ENCODE measurements at places on chromosomes 2 and 18.

DNA sequence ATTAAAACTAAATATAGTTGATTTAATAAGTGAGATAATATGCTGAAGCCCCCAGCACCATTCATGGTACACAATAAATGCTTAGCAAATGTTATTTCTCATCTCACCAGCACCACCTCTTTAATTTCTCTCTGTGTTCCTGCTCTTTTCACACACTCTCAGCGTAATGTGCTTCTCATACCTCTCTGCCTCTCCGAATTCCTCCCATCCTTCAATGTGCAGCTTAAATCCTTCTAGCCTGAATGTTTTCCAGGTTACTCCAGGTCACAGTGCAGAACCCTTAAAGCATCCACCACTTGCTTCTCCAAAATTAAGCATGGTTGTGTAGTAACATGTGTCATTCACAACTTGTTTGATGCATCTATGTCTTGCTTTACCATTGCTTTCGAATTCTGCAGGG lies 119.6 kb downstream of the MCFD2 start:
- DNase-seq, result no peak

DNA sequence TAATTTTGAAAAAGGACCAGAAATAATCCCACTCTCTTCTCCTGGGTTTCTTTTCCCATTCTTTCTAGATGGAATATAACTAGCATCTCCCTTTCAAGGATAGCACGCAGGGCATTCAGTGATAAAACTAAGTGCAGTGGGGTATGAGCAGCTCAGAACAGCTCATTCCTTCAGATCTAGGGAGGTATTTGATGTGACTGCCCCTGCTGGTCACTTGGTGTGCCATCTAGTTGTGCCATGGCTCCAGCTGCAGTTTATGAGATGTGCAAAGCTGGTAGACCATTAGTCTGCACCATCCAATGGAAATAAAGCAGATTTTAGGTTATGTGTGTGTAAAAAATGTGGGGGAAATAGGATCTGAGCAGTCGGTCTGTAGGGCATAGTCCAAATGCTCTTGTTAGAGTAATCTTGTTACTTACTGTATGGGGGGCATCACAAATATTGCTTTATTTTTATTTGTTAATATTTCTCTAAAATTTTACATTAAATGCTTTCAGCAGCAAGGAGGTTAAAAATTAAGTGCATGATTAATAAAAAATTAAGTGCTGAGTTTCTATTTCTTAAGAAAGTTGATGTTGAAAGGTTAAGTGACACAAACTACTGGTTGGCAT lies 38.9 kb downstream of the CTAGE1 start:
- no peak for DNase-seq

DNA sequence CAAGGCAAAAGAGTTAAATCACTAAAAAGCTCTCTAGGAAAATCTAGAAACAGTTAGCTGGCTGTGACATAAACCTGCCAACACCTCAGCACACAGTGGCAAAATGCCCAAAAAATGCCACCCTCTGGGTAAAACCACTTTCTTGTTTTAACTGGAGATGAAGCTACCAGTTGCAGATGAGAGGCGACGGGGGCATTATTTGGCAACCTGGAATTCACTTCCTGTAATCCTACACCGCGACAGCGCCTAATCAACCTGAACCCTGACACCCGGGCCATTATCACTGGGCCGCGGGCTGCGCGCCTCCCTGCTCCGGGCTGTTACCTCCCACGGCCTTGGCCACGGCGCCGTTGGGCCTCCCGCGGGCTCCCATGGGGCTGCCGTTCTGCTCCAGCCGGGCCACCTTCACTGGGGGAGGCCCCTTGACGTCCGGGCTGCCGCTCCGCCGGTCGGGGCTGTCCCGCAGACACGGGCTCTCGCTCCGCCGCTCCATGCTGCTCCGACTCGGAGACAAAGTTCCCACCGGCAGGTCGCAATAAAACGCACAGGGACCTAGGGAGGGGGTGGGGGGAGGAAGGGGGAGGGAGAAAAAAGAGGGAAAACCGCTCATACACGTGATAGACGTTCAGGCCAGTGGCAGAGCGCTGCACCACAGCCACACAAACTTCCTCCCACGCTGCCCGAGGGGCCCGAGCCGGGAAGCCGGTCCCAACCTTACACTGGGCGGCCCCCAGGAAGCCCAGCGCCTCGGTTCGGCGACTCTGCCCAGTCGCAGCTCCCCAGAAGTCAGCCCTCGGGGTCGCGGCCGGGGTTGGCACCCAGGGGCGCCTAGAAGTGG lies 2.0 kb downstream of the SATB2 start:
- DNase-seq, result peak; percentile 74

- peak; percentile 91 for DNase-seq
These were observed at the start of gene ITGA4 for GRCh38 chr2:181457121-181457740. ITGA4 (plus strand) TSS chr2:181457386; CDS start chr2:181457655, 269 bp downstream.

DNA sequence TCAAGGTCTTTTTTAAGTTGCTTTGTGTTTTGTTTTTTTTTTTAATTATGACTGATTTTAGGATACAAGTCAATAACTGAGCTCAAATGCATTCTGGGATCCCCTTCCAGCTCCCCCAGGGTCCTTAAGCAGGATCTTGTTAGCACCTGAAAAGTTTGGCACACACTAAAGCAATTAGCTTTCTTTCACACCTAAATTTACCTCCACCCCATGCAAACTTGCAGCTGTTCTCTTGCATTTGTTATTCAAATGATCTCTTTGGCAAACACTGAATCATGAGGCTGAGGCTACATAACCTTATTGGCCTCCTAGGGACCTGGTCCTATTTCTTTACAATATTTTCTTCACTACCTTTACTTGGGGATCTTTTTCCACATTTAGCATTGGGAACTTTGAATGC lies 2026.1 kb upstream of the CELF4 start:
- no peak for DNase-seq

- no peak for DNase-seq
These were observed 61.1 kb upstream of the CXCR4 start for GRCh38 chr2:136178941-136179601.

GRCh38 chr2:53768242-53768542 lies 588 bp downstream of the CHAC2 start:
- no peak for DNase-seq

DNA sequence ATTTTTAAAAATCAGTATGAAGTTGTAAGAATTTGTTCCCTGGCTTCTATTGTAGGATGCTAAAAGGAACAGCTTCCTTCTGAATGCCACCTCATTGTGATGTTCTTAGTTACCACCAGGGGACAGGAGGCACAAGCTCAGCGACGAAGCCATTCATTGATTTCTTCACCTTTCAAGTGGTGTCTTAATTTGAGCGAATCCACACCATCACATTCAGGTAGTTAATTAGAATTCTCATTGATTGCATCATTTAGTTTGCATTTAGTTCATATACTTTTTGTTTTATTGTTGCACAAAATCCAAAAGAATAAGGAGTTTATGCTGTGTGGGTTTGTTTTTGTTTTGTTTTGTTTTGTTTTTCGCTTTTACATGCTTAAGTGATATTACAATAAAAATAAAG lies 23.1 kb downstream of the CYP27C1 start:
- DNase-seq, result no peak

- no peak for DNase-seq
These were observed 65.3 kb upstream of the OTOS start for GRCh38 chr2:240205772-240206171.

GRCh38 chr2:188450732-188451483 lies 159.2 kb downstream of the GULP1 start:
- no peak for DNase-seq

- DNase-seq, result no peak
These were observed 19.6 kb upstream of the REL start for GRCh38 chr2:60861736-60862135.

DNA sequence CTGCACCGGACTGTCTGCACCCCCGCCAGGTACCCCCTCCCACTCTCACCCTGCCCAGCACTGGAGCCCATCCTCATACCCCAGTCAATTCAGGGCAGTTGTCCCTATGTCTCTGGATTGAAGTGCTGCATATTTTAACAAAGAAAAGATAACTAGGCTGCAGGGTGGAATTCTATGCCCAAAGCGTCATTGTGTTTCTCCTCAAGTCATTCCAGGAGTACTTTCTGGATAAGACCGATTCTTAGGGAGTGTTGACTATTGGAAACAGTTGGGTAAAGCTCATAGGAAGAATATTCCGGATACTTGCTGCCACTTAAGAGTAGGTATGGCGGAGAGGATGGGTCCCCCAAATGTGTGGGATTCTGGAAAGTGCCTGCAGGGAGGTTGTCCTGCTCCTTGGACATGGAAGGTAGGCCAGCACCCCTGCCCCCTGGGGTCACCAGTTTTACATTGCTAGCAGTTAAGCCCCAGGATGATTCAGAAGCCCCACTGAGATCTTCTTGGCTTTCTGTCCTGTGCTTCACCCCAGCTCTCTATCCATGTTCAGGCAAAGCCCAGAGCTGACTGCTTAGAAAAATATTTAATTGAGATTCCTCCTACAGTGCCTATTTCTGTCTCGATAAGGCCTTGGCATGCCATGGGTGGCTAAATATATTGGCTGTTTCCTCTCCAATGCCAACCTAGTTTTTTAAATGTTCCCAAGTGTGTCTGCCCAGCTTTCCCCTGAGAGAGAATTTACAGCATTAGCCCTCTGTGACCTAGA lies 48.2 kb downstream of the RPL37A start:
- no peak for DNase-seq

- no peak for DNase-seq
These were observed 27.5 kb upstream of the EPAS1 start for GRCh38 chr2:46269544-46270273.

- no peak for DNase-seq
These were observed 287.5 kb upstream of the VRK2 start for GRCh38 chr2:57759131-57759530.

DNA sequence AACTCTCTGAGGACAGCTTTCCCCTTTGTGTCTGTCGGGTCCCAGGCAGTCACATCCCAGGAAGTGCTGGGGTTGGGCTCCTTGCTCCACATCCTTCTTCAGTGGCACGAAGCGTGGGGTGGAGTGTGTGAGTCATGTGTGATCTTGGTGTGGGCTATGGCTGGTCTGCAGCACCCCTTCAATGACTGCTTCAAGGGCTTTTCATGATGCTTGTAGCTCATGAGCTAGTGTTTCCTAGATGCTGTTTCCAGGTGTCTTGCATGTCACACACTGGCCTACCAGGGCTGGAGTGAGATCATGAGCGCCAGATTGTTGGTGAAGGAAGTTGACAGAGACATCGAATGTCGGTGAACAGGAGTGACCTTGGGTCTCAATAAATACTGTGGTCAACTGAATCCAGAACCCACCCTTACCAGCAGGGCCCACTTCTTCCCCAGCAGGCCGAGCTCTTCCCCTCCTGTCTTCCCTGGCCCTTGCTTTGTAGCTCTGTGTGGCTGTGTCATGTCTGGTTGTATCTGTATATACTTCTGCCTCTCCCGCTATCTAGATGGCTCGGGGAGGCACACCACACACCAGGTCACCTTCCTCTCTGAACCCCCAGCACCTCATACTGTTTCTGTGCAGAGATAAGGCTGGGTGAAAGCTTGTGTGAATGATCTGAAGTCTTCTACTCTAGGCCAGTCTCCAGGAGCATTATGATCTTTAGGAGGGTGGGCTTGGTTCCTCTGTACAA lies 3.8 kb downstream of the C2orf92 start:
- DNase-seq, result peak; percentile 17

- no peak for DNase-seq
These were observed 662.1 kb downstream of the LRP1B start for GRCh38 chr2:141468761-141469160.

GRCh38 chr2:7745369-7745768 lies 828.2 kb downstream of the RNF144A start:
- no peak for DNase-seq

DNA sequence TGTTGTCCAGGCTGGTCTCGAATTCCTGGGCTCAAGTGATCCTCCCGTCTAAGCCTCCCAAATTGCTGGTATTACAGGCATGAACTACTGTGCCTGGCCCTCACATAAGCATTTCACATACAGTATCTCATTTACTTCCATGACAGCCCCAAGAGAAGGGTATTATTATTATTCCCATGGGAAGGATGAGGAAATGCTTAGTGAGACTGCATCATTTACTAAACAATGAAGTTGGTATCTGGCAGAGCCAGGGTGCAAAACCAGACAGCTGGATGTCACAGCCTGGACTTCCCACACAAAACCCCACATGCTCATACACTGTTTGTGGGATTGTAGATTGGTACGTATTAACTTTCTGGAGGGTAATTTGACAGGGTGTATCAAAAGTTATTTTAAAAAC lies 29.9 kb downstream of the DAPL1 start:
- no peak for DNase-seq

DNA sequence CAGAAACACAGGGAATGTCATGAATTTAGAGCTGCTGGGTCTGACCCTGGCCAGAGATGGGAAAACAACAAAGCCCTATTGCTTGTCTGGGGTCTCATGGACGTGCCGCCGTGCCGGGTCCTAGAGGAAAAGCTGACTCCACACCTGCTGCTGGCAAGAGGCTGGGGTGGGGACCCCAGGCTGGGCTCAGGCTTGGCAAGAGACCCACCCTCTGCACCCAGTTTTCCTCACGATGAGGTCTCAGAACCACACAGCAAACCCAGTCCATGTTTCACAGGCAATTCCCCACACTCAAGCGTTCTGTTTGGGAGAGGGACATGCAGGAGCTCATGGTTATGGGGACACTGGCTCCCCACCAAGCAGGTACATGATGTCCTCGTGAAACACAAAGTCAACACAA lies 367.3 kb upstream of the SALL3 start:
- DNase-seq, result no peak

GRCh38 chr2:191243154-191243553 lies 2.0 kb upstream of the MYO1B start:
- no peak for DNase-seq

DNA sequence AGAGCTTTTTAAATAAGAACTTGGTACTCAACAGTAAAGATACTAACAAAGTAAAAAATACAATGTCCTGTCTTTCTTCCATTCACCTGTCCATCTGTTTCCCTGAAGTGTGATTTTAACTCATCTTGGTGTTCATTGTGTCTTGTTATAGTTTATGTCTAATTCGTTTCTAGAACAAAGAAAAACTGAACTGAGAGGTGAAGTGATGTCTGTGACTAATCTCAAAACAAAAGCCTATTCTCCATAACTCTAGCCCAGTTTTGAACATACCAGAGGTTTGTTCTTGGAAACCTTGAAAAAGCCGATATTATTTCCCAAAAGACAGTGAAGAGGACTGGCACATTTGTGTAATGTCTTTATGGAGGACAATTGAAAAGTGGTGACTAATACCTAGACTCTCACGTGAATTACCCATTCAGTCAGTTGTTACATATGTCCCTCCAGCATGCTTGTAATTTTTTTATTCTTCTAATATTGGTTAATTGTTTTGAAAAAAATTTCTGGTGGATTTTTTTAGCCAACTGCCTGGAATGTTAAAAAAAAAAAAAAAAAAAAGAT lies 725.8 kb downstream of the SATB2 start:
- no peak for DNase-seq

DNA sequence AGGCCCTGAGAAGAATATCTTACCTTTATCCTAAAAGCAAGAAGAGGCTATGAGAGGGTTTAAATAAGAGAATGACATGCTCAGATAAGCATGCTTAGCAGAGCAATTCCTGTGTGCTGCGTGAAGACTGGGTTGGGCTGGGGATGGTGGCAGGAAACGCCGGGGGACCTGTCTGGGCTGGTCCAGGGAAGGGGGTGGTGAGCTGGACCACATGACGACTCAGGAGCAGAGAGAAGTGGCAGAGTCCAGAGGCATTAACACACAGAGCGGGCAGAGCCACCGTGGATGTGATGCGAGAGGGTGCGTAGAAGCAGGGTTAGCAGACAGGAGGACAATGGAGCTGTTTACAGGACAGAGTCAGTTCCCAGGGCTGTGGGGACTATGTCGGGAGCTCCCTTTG lies 84.5 kb downstream of the ZBTB7C start:
- DNase-seq, result no peak

Data from right kidney (tissue), 9 donors.